ENCODE measurements at places on chromosomes 12 and 14.
A peak's percentile ranks its signal among the peaks of the same experiment; 100 is the strongest.

DNA sequence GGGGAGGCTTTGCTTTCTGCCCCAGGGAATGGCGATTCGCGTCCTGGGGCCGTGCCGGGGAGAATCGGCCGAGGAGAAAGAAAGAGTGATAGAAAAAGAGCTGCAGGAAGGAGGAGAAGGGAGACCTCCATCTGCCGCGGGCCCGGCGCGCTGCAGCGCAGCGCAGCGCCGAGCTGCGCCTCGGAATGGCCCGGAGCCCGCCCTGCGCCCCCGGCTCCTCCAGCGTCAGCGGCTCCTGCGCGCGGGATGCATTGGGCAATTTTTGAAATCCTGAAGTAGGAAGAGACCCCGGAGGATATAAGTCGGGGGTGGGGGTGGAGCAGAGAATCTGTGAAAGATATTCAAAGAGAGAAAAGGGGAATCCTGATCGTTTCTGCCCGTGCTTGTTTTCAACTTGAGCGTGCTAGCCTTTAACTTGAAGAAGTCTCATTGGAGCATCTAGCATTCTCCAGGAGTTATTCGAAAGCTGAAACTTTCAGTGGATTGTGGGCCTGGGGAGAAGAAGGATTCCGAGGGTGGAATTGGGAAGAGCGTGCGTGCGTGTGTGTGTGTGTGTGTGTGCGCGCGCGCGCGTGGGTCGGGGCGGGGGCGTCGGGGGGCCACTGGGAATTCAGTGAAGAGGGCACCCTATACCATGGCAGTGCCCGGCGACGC lies 441 bp downstream of the PDE3A start:
- DNase-seq = no peak
- H3K36me3 ChIP-seq = no peaks in the 10 kb centered on the region
- H3K4me1 ChIP-seq = no peaks in the 10 kb centered on the region
- no peaks in the 10 kb centered on the region for H3K27me3 ChIP-seq
- H3K27ac ChIP-seq = no peak overlapping the region

- no peak overlapping the region for H3K4me3 ChIP-seq
- DNase-seq = no peak
- H3K27me3 ChIP-seq = no peaks in the 10 kb centered on the region
- H3K4me1 ChIP-seq = no peaks in the 10 kb centered on the region
- H3K27ac ChIP-seq = no peak overlapping the region
- no peaks in the 10 kb centered on the region for H3K36me3 ChIP-seq
Observed at GRCh38 chr12:11793921-11794710, 144.6 kb downstream of the ETV6 start.

DNA sequence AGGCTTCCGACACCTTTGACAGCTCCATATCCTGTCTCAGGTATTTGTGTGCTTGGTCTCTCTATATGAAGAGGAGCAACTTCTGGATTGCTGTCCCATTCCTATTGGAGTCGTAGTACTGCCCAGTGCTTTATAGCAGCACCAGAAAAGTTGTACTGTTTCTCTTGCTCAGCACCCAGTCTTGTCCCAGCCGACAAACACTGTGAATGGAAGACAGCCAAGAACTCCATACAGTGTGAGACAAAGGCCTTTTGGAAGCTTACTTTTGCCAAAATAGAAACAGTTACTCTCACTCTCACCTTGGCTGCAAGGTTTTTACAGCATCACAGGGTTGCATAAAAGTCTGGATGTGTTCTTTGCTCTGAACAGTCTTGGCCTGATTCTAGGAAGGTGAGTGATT lies 105.3 kb downstream of the TGFB3 start:
- H3K36me3 ChIP-seq = no peaks in the 10 kb centered on the region
- no peak for DNase-seq
- no peak overlapping the region for H3K4me3 ChIP-seq
- no peak overlapping the region for H3K27ac ChIP-seq

GRCh38 chr14:95261616-95262510 lies 57.8 kb downstream of the CLMN start:
- no peak overlapping the region for H3K27ac ChIP-seq
- H3K36me3 ChIP-seq = no peaks in the 10 kb centered on the region
- H3K4me1 ChIP-seq = no peaks in the 10 kb centered on the region

DNA sequence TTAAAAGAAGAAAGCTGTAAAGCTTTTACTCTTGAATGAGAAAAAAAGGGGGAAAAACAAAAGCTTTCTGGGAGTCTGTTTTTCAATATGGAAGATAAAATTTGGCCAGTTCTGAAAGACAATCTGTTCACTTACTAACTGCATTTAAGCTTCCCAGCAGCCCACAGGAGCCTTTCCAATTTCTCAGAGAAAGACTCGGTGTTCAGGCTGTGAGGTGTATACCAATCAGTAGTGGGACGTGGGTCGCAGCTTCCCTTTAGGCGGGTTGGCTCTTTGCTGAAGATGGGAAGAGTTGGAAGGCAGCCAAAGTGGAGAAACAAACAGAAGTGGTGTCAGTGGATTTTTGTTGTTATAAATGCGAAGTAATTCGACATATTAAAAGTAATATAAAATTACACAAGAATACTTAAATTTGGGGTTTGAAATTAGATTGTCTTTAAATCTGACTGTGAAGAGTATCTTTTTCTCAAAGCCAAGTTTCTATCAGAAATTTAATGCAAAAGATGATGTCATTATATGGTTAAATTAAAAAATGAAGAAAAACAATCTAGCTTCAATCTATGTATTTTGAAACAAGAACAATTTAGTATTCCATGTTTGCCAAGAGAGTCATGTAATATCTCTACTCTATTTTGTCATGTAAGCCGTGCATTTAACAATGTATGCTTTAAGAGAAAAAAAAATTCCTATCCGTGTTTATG lies 590.2 kb upstream of the ATXN7L3B start:
- H3K36me3 ChIP-seq = no peaks in the 10 kb centered on the region
- H3K4me3 ChIP-seq = no peak overlapping the region
- DNase-seq = no peak
- no peaks in the 10 kb centered on the region for H3K4me1 ChIP-seq
- no peak overlapping the region for H3K27ac ChIP-seq
- H3K27me3 ChIP-seq = no peaks in the 10 kb centered on the region

DNA sequence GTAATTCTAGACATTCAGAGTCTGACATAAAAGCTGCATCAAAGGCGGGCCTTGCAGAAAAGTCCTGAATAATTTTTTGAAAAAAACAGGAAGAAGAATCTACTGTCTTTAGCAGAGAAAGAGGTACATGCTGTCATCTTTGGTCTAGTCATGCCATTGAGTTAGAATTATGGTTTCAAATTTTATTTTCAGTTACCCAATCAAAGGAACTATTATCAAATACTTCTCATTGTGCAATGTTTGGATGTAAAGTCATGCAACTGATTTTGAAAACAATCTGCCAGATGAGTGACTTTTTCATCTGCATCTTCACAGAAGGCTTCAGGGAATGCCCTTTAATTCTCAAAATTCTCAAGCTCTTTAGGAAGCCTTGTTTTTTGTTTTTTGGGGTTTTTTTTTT lies 803.5 kb downstream of the FLRT2 start:
- DNase-seq = no peak
- no peak overlapping the region for H3K27ac ChIP-seq
- no peaks in the 10 kb centered on the region for H3K4me1 ChIP-seq
- no peak overlapping the region for H3K4me3 ChIP-seq
- no peaks in the 10 kb centered on the region for H3K27me3 ChIP-seq

GRCh38 chr14:36256126-36256801 lies 64.2 kb downstream of the MBIP start:
- no peaks in the 10 kb centered on the region for H3K4me1 ChIP-seq
- no peaks in the 10 kb centered on the region for H3K36me3 ChIP-seq
- H3K27me3 ChIP-seq = no peaks in the 10 kb centered on the region
- H3K4me3 ChIP-seq = no peak overlapping the region

DNA sequence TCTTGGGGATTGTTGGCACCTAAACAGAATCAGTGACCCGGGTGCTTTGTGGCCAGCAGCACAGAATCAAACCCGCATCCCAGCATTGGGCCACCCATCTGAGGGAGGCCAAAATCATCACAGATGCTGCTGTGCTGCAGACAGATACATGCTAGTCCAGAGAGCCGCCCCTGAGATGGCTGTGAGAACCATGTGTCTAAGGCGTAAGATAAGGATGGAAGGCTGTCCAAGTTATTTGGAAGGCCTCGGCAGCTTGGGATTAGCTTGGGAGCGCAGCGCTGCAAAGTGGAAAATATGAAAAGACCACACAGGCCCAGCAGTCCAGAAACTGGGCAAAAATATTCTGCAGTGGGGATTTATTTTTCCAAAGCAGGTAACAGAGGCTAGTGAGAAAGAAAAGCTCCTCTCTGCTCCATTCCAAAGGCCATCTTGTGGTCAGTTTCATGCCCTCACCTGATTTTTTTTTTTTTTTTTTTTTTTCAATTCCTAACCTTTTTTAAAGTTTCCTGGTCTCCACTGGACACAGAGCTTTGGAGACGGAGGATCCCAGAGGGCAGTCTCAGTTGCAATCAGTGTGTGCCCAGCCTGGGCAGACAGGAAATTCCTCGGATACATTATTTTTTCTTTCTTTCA lies 178.9 kb upstream of the BCL2L14 start:
- no peak for DNase-seq
- H3K27me3 ChIP-seq = no peaks in the 10 kb centered on the region
- H3K4me3 ChIP-seq = no peak overlapping the region
- H3K4me1 ChIP-seq = no peaks in the 10 kb centered on the region
- no peaks in the 10 kb centered on the region for H3K36me3 ChIP-seq

GRCh38 chr12:3271639-3272038 lies 194.5 kb downstream of the TSPAN9 start:
- no peaks in the 10 kb centered on the region for H3K36me3 ChIP-seq
- no peak for DNase-seq
- H3K27ac ChIP-seq = no peak overlapping the region
- no peaks in the 10 kb centered on the region for H3K4me1 ChIP-seq
- no peaks in the 10 kb centered on the region for H3K27me3 ChIP-seq
- no peak overlapping the region for H3K4me3 ChIP-seq

DNA sequence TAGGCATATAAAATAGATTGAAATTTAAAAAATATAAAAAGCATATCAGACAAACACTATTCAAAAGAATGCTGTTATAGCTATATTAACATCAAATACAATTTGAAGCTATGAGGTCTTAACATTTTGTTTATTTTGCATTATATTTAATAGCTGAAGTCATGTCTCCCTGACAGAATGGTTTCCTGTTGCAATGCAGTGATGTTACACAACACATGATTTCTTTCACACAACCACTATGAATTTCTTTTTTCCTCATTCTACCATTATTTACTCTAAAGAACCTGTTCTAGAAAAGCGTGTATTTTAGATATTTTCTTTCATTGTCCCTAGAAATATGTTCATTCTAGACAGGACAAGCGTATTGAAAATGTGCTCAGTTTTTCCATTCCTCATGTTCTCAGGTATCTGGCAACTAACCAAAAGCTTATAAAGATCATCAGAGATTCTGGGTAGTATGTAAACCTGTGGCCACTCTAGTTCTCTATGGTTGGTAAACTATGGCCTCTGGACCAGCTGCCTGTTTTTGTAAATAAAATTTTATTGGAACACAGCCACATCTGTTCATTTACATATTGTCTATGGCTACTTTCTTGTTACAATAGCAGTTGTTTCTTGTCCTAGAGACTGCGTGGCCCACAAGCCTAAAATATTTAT lies 183.8 kb downstream of the FOXA1 start:
- H3K36me3 ChIP-seq = no peaks in the 10 kb centered on the region
- H3K4me1 ChIP-seq = no peaks in the 10 kb centered on the region
- H3K4me3 ChIP-seq = no peak overlapping the region
- H3K27me3 ChIP-seq = no peaks in the 10 kb centered on the region
- H3K27ac ChIP-seq = no peak overlapping the region

GRCh38 chr12:117284140-117284539 lies 77.3 kb downstream of the NOS1 start:
- H3K27ac ChIP-seq = no peak overlapping the region
- no peaks in the 10 kb centered on the region for H3K36me3 ChIP-seq

GRCh38 chr12:104411826-104412641 lies 44.7 kb upstream of the CHST11 start:
- no peak overlapping the region for H3K4me3 ChIP-seq
- no peaks in the 10 kb centered on the region for H3K4me1 ChIP-seq
- H3K27ac ChIP-seq = no peak overlapping the region
- no peaks in the 10 kb centered on the region for H3K27me3 ChIP-seq
- H3K36me3 ChIP-seq = no peaks in the 10 kb centered on the region

- H3K4me1 ChIP-seq = peaks cover 53% of the 10 kb centered on the region
- no peaks in the 10 kb centered on the region for H3K27me3 ChIP-seq
- H3K4me3 ChIP-seq = peak overlapping the region; percentile 99
- no peak for DNase-seq
- H3K27ac ChIP-seq = peak overlapping the region; percentile 80
Observed at GRCh38 chr14:95515080-95515489, 1.4 kb downstream of the SYNE3 start.

DNA sequence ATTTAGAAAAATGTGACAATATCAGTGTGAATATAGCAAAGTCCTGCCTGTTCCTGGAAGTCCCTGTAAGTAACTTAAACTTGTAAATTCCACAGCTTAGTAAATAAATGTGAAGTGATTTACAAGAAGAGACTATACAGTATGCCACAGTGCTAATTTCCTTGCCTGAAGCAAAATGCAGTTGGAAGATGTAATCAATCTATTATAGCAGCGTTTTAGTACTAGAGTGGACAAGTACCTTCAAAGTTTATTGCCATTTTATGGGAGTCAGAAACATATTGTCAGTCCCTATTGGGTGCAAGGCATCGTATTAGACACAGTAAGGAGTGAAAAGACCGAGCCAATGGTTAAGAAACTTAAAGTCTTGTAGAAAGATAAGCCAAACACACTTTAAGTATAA lies 94.1 kb downstream of the TRHDE start:
- no peak overlapping the region for H3K27ac ChIP-seq
- no peaks in the 10 kb centered on the region for H3K36me3 ChIP-seq
- no peaks in the 10 kb centered on the region for H3K27me3 ChIP-seq
- H3K4me1 ChIP-seq = no peaks in the 10 kb centered on the region
- no peak for DNase-seq
- no peak overlapping the region for H3K4me3 ChIP-seq

DNA sequence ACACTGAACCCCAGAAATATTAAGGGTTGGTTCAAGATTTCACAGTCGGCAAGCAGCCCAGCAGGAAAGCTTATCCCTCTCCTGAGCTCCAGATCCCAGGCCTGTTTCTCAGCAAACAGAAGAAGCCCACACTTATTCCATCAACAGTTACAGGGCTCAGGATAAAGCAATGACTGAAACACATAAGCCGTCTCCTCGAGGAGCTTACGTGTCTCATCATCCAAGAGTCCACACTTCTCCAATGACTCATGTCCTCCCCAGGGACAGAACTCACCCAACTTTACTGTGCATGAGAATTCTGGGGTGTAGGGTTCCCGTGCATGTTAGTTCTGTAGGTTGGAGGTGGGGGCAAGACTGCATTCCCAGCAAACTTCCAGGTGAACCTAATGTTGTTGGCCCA lies 31.2 kb downstream of the GSC start:
- no peaks in the 10 kb centered on the region for H3K36me3 ChIP-seq
- H3K4me1 ChIP-seq = no peaks in the 10 kb centered on the region
- H3K4me3 ChIP-seq = no peak overlapping the region
- no peaks in the 10 kb centered on the region for H3K27me3 ChIP-seq

DNA sequence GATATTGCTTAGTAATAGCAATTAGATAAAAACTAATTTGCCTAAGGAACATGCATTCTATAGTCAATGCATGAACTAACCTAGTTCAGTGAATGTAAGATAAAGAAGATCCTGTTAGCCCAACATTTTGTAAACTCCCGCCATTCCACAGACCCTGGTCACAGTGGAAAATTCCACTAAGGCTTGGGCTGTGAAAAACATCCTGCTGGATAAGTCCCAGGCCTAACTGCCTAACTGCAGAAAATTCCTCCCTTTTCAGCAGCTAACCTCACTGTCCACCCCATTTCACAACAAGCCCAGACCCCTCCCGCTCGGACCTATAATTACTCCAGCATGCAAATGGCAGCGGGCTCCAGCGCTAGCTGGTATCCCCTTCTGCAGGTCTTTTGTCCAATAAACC lies 97.9 kb upstream of the GARIN6 start:
- H3K27ac ChIP-seq = no peak overlapping the region
- no peak overlapping the region for H3K4me3 ChIP-seq
- H3K4me1 ChIP-seq = no peaks in the 10 kb centered on the region
- no peaks in the 10 kb centered on the region for H3K27me3 ChIP-seq

All from naive thymus-derived CD4-positive, alpha-beta T cell (primary cell).